Endodermal cell (in vitro differentiated cells): ENCODE measurements at places on chromosomes 3 and 15.

DNA sequence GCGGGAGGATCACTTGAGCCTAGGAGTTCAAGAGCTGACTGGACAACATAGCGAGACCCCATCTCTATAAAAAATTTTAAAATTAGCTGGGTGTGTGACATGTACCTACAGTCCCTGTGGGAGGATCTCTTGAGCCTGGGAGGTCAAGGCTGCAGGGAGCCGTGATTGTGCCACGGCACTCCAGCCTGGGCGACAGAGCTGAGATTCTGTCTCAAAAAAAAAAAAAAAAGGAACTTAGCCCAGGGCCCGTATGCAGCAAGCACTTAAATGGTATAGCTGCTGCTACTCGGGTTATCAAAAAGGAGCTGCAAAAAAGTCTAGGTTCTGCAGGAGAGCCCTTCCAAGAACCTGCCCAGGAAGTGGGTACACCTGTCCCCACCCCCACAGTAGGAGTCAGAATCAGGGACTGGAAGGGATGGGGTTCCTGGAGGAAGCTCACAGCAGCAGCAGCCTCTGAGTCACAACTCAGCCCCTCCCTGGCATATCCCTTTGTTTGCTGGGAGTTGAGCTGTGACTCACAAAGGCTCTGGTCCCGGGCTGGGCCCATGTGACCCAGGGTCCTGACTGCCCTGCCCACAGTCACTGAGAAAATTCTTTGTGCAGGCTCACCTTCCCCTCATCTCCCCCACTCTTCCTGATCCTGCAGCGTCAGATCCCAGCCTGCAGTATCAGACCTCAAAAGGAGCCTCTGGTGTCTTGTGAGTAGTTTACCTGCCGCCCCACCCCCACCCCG lies at the start of gene SPATA12:
TSS of gene SPATA12 (plus strand) at position 576 of the 733 bp plus-strand sequence. CDS start 13,031 bp downstream, outside the sequence.
- no peak within 1 kb of the TSS for H3K4me3 ChIP-seq
- no peaks in the 10 kb centered on the region for H3K4me1 ChIP-seq
- no peaks in the 10 kb centered on the region for H3K36me3 ChIP-seq
- DNase-seq = peak; percentile 95

DNA sequence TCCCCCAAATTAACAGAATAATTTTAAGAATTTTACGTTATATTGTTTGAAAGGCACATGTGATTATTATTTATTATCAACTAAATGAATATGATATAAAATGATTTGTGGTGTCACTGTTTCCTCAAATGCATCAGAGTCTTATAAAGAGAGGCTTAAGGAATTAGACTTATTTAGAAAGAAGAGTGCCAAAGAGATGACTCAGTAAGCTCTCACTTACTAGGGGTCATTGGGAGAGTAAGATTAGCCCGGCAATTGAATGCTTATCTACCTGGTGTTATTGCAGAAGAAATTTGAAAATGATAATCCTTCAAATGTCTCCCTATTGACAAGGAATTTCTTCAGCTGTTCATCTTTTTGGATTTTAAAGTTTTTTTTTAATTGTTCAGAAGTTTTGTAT lies 408.7 kb downstream of the OXSM start:
- no peak overlapping the region for H3K4me3 ChIP-seq
- peaks cover 10% of the 10 kb centered on the region for H3K4me1 ChIP-seq
- H3K27ac ChIP-seq = no peak overlapping the region
- DNase-seq = no peak
- no peaks in the 10 kb centered on the region for H3K36me3 ChIP-seq
- no peaks in the 10 kb centered on the region for H3K27me3 ChIP-seq

GRCh38 chr15:70063261-70063925 lies 34.3 kb downstream of the TLE3 start:
- H3K27ac ChIP-seq = no peak overlapping the region
- H3K36me3 ChIP-seq = peaks cover 83% of the 10 kb centered on the region
- DNase-seq = no peak
- peaks cover 6% of the 10 kb centered on the region for H3K4me1 ChIP-seq
- no peaks in the 10 kb centered on the region for H3K27me3 ChIP-seq

DNA sequence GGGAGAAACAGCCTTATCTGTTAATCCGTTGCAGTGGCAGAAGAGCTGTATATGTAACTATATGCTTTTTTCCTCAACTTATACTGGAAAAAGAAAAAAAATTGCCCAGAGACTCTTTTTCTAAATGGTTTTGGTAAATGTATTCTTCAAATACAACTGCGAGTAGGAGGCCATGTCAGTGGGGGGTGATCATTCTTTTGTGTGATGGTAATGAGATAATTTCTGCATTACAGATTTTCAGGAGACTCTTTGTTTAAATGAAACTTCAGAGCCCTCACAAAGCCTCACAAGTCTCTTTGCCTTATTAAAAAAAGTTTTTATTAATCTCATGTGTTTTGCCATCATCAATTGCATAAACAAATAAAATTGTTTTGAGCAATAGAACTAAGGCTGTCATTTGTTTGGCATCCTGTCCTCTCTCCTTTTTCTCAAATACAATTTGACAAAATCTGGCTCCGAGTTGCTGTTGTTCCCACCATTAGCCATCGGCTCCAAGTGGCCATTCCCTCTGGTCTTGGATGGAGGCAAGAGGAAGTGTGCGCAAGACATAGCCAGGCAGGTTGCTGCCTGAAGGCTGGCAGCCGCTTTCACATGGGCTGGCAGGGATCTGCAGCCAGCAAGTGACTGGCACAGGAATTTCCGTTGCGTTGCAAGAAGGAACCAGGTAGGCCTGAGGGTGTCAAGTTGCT lies 116.7 kb downstream of the FNDC3B start:
- no peak overlapping the region for H3K4me3 ChIP-seq
- no peaks in the 10 kb centered on the region for H3K27me3 ChIP-seq
- H3K36me3 ChIP-seq = peaks cover 38% of the 10 kb centered on the region
- H3K27ac ChIP-seq = peak overlapping the region; percentile 67
- peak; percentile 68 for DNase-seq

DNA sequence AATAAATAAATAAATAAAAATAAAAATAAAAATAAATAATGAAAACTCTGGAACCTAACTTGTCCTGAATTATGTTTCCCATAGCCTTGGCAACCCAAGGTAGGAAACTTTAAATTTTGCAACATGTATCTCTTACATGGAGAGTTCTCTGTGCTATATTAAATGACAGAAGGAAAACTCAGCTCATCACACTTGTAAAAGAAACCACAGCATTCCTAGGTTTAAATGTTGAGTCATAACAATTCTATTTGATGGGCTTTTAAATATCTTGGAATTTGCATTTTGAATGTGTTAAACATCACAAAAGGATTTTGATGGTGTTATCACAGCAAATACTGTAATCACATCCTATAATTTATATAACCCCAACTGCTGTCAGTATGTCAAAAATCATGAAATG lies 144.2 kb downstream of the LRTM1 start:
- H3K4me1 ChIP-seq = no peaks in the 10 kb centered on the region
- H3K4me3 ChIP-seq = no peak overlapping the region
- no peaks in the 10 kb centered on the region for H3K36me3 ChIP-seq
- no peaks in the 10 kb centered on the region for H3K27me3 ChIP-seq

GRCh38 chr15:86568378-86568777 lies 488.7 kb downstream of the AGBL1 start:
- no peak overlapping the region for H3K27ac ChIP-seq
- H3K36me3 ChIP-seq = no peaks in the 10 kb centered on the region
- H3K27me3 ChIP-seq = no peaks in the 10 kb centered on the region
- H3K4me1 ChIP-seq = no peaks in the 10 kb centered on the region
- no peak overlapping the region for H3K4me3 ChIP-seq

DNA sequence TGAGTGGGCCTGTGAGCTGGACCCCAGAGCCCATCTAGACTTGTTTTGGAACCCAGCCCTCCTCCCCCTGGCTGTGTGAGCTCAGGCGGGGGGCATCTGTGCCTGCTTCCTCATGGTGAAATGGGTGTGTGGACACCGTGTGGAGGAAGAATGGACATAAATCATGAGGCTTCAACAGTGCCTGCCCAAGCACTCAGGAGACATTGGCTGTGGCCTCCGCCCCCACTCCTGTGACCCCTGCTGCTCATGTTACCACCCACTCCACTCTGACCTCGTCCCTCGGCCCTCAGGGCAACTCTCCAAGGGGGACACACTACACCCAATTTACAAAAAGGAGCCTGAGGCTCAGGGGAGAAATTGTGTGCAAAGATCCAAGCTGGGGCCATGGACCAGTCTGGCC lies 16.6 kb downstream of the TPRA1 start:
- H3K36me3 ChIP-seq = peaks cover 12% of the 10 kb centered on the region
- no peaks in the 10 kb centered on the region for H3K27me3 ChIP-seq
- no peak for DNase-seq
- no peak overlapping the region for H3K27ac ChIP-seq
